ENCODE measurements at places on chromosomes 3 and 15.

- no peak for DNase-seq
Observed at GRCh38 chr15:32709295-32710033, 8.3 kb upstream of the GREM1 start.

DNA sequence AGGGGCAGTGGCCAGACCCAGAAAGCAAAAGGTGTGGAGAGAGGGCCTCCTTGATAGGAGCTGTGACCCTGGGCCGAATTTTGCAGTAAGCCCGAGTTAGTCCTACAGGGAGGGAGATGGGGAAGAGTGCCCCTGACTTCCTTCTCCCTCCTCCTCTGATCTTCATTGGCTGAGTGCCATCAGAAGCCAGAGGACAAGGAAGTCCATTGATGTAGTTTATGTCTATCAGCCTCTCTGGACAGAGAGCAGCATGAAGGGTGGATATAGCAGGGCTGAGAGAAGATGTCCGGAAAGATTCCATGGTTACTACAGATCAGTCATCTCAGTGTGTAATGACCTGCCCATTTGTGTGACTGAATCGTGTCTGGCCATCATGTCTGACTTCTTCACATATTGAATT, 102.5 kb upstream of the FAM3D start:
- no peak for DNase-seq

DNA sequence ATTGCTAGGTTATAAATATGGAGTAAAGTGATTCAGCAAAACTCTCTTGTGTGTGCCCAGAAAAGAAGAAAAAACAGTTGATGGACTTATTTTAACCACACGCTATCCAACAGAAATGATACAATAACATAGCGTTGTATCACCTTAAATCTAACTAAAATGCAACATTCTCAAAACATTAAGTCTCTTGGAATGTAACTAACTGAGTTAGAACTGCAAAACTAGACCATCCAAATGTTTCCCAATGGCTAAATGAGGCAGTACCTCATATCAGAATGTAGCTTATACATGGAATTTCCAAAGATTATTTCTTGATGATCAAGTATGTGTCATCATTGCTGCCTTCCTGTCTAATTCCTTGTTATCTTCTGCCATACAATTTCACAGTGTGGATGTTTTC, 187.9 kb downstream of the CNTN3 start:
- DNase-seq, result no peak

DNA sequence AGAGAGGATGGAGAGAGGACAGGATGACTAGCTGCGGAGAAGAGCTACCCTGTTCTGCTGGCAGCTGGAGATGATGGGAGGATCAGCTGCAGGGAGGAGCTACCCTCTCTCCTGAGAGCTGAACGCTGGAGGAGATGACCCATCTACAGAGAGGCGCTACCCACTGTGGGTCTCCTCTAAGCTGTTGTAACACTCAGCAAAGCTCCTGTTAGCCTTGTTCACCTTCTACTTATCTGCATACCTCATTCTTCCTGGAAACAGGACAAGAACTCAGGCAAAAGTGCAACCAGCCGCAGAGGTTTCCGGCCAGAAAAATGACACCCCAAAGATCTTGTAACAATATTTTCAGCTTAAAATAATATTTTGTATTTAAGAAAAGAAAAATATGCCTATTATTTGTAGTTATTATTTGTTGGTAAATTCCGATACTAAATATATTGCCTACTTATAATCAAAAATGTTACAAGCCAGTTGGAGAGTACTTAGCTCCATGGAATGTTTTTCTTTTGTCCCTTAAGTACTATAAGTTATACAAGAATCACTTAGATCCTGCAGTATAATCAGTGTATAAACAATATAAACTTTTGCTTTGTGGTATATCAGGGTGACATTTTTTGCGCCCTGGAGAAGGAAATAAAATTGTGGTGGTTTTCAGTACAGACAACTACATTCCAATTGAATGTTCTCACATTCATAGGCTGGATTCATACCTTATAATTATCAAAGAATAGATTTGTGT, 1188.0 kb upstream of the CADM2 start:
- DNase-seq, result no peak

- DNase-seq, result no peak
Observed at GRCh38 chr15:57028176-57028575, 109.7 kb downstream of the TCF12 start.

- DNase-seq, result no peak
Observed at GRCh38 chr3:45914362-45915058, 28.2 kb downstream of the CCR9 start.

GRCh38 chr3:110871869-110872268, 199.7 kb upstream of the NECTIN3 start:
- no peak for DNase-seq

- no peak for DNase-seq
Observed at GRCh38 chr3:37173806-37174205, 576 bp downstream of the LRRFIP2 start.

DNA sequence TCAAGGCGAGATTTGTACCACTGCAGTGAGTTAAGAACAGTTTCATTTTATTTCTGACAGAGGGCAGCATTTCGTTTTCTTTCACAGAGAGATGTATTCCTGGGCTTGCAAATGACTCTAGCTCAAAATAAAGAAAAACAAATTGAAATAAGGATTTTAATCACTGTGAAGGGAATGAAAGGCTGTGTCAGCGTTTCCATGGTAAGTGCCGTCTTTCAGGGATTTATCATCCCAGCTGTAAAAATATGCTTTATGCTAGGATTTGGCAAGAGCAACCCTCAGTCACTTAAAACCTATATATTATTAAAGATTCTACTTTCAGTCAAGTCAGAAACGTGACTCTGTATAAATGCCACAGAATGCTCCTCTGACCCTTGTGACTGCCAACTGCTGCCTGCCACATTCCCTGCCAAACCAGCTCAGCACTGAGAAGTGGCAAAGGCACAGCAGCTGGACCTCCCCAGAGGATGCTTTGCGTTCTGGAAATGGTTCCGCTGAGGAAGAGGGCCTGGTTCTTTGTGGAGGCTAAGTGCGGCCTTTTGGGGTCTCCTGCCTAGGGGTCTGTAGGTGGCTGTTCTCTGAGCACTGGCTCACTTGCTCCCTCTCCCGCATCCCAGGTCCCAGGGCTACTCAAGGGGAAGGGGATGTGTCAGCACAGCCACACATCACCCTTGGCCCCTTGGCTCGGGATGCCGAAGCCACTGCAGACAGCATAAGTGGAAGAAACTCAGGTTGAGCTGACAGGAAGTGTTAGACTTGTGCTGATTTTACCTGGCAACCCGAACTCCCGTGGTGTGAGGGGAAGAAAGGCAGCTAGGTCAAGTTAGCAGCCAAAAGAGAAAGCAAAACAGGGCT, 56.6 kb upstream of the POMGNT2 start:
- DNase-seq, result peak; percentile 57

DNA sequence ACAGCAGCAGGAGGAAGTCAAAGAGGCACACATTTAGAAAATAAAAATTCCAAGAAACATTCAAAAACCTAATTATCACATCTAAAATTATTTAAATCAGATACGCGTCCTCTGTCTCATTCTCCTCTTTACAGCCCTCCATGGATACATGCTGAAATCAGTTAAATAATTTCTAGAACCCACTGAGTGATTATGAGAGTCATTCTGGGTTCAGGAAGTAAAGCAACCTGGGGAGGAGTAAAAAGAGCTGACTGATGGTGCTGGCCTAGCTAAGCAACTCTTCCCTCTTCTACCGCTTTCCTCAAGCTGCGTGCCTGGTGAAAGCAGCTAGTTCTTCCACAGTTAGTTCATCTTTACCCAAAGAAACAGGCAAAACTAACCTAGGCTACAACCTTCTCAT, 48.7 kb downstream of the RAF1 start:
- no peak for DNase-seq

- no peak for DNase-seq
Observed at GRCh38 chr15:67190326-67190725, 64.1 kb downstream of the AAGAB start.
